ENCODE measurements at places on chromosomes 5 and 9. TPM values are rescaled to one million over a fixed set of nuclear protein-coding genes. Genes with fewer than 3 reads are reported as not detected.

The CARTPT gene
- total RNA-seq, result not detected

The UBAP2 gene
- 53.6 TPM for total RNA-seq

DNA sequence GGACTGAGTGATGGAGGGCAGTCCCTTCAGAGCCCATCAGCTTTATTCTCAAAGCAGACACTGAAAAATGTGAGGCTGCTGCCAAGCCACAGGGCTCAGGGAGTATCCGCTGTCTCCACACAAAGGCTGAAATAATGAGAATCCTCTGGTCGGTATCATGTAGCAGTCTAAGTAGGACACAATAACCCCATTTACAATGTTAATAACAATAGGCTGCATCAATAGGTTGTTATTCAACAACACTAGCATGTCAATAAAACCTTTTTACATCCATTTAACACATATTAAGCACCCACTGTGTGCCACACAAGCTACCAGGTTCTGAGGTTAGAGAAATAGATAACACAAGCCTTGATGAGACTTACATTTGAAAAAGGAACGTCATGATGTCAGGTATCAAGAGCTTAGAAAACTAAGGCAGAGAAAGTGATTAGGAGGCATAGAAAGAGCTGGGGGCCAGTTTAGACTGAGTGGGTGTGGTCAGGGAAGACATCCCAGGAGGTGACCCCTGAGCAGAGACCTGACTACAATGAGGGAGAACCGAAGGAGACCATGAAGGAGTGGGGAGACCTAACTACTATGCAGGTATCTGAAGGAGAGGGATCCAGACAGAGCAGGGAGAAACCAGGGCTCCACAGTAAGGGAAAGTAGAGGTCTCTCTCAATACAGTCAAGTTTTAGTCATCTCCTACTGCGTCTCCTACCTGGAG lies 140.1 kb upstream of the GRIA1 start:
- peaks cover 34% of the 10 kb centered on the region for H3K27me3 ChIP-seq
- DNase-seq, result no peak
- H3K36me3 ChIP-seq, result no peaks in the 10 kb centered on the region
- no peak overlapping the region for H3K4me3 ChIP-seq

DNA sequence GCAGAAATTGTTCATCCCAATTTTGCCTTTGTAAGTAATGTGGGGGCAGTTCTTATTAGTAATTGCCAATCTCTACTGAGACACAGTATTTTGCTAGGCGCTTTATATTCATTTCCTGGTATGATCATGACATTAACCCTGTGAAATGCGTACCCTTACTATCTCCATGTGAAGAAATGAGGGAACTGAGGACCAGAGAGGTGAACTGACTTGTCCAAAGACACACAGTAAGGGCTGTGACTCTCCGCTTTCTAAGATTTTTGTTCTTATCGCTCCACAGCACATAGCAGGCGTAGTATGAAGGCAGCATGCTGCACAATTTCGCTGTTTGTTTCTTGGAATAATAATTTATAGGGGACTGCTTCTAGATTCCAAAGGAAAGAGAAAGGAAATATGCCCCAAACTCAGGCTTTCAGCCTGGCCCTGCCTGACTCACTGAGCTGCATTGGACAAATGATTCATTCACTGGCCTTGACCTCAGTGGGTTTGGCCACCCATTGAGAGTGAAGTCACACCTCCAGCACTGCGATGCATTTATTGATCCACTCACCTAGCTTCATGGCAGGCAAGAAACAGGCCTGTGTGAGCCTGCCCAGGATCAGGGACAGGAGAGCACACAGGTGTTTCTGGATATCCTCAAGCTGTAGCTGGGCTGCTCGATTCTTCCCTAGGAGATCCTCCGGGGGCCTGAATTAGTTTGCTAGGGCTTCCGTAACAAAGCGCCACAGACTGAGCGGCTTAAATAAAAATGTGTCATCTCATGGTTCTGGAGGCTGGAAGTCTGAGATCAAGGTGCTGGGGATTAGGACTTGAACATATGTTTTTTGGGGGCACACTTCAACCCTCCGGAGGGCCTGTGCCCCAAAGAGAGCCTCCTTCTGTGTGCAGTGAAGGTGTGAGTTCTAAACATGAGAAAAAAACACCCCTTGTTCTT lies 7.2 kb upstream of the DUSP1 start:
- no peaks in the 10 kb centered on the region for H3K27me3 ChIP-seq
- H3K36me3 ChIP-seq, result no peaks in the 10 kb centered on the region
- H3K27ac ChIP-seq, result peak overlapping the region; percentile 95
- peak overlapping the region; percentile 58 for H3K4me3 ChIP-seq

- H3K36me3 ChIP-seq, result no peaks in the 10 kb centered on the region
- H3K27me3 ChIP-seq, result peaks cover under 1% of the 10 kb centered on the region
- H3K27ac ChIP-seq, result no peak overlapping the region
- no peak overlapping the region for H3K4me3 ChIP-seq
- DNase-seq, result peak; percentile 51
Measured at GRCh38 chr9:34493972-34494535, 28.7 kb downstream of the ENHO start.

DNA sequence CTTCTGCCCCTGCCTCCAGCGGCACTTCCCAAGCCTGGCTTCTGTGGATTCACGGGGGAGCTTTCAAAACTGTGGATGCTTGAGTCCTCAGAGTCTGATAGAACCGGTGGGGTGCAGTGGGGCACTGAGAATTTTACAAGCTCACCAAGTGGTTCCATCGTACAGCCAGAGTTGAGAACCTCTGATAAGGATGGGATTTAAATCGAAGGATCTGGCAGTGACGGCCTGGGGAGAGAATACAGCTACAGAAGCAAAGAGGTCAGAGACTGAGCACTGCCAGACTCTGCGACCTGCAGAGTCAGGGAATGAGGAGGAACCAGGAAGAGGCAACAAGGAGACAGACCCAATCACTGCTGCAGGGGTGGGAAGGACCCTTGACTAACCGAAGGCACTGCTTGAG lies 124.6 kb upstream of the BOD1 start:
- H3K27ac ChIP-seq, result peak overlapping the region; percentile 55
- no peak for DNase-seq
- H3K4me1 ChIP-seq, result peaks cover 2% of the 10 kb centered on the region

DNA sequence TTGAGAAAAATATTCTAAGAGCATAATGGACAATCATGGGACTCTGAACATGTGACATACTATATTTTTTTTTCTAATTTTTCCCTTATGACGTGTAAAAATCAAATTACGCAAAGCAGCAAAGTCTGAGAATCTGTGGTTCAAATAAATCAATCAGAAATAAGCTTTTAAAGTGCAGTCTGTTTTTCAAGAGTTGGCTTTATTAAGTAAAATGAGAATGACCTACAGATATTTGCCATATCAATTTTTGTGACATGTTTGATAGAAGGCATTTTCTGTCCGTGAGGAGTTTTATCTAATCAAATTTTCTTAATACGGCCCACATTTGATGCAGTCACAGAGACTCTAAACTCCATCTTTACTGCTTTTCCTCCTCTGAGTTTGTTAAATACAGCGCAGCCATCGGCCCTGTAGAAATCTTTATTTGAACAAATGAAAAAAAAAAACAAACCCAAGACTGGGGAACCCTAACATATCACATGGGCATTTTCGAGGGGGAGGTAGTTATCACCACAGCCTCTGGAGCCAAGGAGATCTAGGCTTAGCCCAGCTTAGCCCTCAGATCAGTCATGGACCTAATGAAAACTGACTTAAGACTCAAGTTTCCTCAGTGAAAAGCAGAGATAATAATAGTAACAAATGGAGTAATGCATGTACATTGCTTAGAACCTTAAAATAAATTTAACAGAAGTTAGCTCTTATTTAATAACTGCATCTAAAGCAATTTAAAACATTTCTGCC lies 263.6 kb upstream of the C9orf72 start:
- no peaks in the 10 kb centered on the region for H3K27me3 ChIP-seq
- H3K27ac ChIP-seq, result no peak overlapping the region
- H3K4me1 ChIP-seq, result no peaks in the 10 kb centered on the region
- DNase-seq, result no peak
- H3K36me3 ChIP-seq, result no peaks in the 10 kb centered on the region
- no peak overlapping the region for H3K4me3 ChIP-seq

DNA sequence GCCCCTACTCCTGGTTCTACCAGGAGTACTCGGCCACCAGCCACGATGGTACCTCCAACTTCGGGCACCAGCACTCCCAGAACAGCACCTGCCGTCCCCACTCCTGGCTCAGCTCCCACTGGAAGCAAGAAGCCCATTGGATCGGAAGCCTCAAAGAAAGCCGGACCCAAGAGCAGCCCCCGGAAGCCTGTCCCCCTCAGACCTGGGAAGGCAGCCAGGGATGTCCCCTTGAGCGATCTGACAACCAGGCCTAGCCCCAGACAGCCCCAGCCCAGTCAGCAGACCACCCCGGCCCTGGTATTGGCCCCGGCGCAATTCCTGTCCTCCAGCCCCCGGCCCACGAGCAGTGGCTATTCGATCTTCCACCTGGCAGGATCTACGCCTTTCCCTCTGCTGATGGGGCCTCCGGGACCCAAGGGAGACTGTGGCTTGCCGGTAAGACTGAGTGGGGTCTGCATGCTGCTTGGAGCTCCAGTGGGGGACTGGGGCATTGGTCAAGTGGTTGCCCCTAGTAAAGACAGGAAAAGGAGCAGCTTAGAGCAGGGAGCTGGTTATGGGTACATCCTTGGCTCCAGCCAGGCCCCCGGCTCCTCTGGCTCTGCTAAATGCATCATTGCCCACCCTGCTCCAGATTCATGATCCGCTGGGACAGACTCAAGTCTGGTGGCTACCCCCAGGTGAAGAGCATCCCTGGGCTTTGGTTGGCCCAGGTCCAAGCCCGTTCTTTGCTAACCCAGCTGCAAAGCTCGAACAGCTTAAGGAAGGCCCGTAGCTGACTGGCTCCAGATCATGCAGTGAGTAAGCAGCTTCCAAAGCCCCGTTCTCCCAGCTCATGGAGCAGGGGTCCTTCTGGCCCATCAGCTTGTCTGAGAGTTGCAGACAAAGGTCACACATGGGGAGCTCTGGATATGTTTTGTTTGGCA lies 14.0 kb downstream of the COL27A1 start:
- no peaks in the 10 kb centered on the region for H3K36me3 ChIP-seq
- H3K27ac ChIP-seq, result no peak overlapping the region

DNA sequence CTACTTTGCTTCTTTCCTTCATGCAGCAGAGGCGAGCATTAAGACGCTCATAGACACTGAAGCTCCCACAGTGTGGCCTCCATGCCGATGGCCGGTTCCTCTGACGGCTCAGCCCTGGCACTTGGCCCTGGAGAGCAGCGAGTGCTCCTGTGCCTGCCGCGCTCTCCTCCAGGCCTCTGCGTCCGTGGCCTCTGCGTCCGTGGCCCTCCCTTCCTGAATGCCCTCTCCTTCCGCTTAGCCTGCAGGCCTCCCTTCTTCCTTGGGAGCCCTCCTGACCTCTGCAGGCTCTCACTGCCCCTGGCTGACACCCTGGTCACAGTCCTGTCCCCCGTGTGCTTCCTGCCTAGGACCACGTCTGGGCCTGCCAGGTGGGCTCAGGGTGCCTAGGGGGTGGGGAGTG lies 92.8 kb downstream of the ZNF354C start:
- H3K4me1 ChIP-seq, result no peaks in the 10 kb centered on the region
- H3K36me3 ChIP-seq, result no peaks in the 10 kb centered on the region
- no peaks in the 10 kb centered on the region for H3K27me3 ChIP-seq

DNA sequence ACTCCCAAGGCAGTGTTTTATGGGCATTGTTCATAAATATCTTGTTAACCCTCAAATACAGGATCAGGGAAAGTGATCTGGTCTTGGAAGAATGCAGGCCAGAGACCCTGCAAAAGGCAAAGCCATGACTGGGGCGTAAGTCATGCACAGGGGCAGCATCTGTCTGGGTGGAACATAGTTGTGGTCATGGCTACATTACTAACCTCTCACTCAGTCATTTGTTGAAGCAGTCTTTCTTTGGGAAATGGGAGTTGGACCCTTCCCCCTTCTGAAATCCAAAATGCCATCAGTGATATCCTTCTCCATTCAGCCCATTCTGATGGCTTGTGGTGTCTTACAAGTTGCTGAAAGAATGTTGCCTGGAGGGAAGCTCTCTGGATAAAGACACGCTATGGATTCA lies 68.1 kb downstream of the GDNF start:
- H3K4me1 ChIP-seq, result no peaks in the 10 kb centered on the region
- H3K4me3 ChIP-seq, result no peak overlapping the region
- H3K36me3 ChIP-seq, result no peaks in the 10 kb centered on the region
- H3K27me3 ChIP-seq, result no peaks in the 10 kb centered on the region

DNA sequence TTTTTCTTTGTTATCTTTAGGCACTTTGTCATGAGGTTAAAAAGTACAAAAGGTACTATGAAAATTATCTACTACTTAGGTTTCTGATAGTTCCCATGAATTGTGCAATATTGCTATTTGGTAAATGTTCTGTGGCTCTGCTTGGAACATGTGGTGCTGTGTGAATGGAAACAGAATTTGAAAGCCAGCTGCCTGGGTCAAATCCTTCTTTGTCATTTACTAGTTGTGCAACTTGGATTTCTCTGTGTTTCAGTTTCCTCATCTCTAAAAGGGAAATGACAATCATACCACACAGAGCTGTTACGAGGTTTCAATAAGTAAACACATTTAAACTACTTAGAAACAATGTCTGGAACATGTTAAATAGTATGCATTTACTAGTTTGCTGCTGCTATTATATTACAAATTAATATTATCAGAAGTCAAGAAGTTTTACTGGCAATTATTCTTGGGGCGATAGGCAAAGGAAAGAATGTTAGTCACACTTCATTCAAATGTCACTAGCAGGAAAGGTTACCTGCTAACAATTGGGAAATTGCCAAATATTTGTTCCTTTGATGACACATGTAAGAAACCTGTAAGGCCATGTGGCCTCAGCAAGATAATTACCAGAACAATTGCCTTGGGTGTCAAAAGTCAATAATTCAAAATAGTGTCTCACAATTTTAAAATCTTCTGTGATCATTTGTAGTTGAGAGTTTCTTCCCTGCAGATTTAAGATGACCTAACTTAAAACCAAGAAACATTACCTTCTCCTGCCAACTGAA lies 184.8 kb downstream of the KIAA0825 start:
- H3K4me1 ChIP-seq, result peaks cover 4% of the 10 kb centered on the region
- H3K27ac ChIP-seq, result no peak overlapping the region
- no peak overlapping the region for H3K4me3 ChIP-seq
- no peaks in the 10 kb centered on the region for H3K27me3 ChIP-seq

GRCh38 chr5:63961598-63962161 lies 565 bp downstream of the HTR1A start:
- H3K4me3 ChIP-seq, result no peak overlapping the region
- H3K27me3 ChIP-seq, result peaks cover 17% of the 10 kb centered on the region
- H3K27ac ChIP-seq, result no peak overlapping the region
- no peaks in the 10 kb centered on the region for H3K4me1 ChIP-seq
- H3K36me3 ChIP-seq, result no peaks in the 10 kb centered on the region

GRCh38 chr9:93133681-93134014 lies 403 bp downstream of the NINJ1 start:
- H3K4me3 ChIP-seq, result peak overlapping the region; percentile 85
- peak; percentile 32 for DNase-seq
- H3K27ac ChIP-seq, result peak overlapping the region; percentile 88
- peaks cover 58% of the 10 kb centered on the region for H3K4me1 ChIP-seq
- no peaks in the 10 kb centered on the region for H3K27me3 ChIP-seq

- no peaks in the 10 kb centered on the region for H3K27me3 ChIP-seq
- no peak overlapping the region for H3K4me3 ChIP-seq
- H3K27ac ChIP-seq, result no peak overlapping the region
- DNase-seq, result no peak
- H3K36me3 ChIP-seq, result peaks cover 31% of the 10 kb centered on the region
Measured at GRCh38 chr5:80676706-80677105, 21.9 kb upstream of the DHFR start.

- H3K4me3 ChIP-seq, result no peak overlapping the region
- DNase-seq, result no peak
- H3K36me3 ChIP-seq, result peaks cover 46% of the 10 kb centered on the region
- peaks cover 45% of the 10 kb centered on the region for H3K4me1 ChIP-seq
- no peak overlapping the region for H3K27ac ChIP-seq
Measured at GRCh38 chr9:71683598-71684235, 84.6 kb downstream of the CEMIP2 start.

- no peaks in the 10 kb centered on the region for H3K36me3 ChIP-seq
- no peak overlapping the region for H3K4me3 ChIP-seq
- no peak for DNase-seq
- no peaks in the 10 kb centered on the region for H3K4me1 ChIP-seq
- no peak overlapping the region for H3K27ac ChIP-seq
Measured at GRCh38 chr9:84123648-84124406, 143.2 kb downstream of the RMI1 start.
